ENCODE measurements at places on chromosomes 3 and 15.
A peak's percentile ranks its signal among the peaks of the same experiment; 100 is the strongest.

GRCh38 chr15:91146728-91147127 is 46.7 kb downstream of the SV2B start:
- DNase-seq = no peak

- no peak for DNase-seq
These were observed 429.4 kb downstream of the NTRK3 start for GRCh38 chr15:87827131-87827530.

DNA sequence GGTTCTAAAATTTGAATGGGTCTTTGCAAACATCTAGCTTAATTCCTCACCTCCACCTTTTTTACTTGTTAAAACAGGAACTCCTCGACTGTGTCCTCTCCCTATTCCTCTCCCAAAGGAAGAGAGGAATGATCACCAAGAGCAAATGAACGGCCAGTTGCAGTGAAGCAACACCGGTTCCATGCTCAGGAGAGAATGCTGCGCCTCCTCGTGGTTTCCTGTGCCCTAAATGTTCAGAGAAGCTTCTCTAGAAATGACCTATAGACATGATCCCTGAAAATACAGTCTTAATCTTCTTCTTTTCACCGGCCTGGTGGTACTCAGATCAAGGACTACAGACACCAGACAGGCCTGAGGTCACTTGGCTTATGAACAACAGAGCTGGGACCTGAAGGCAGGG is 65.1 kb upstream of the GUCA1C start:
- DNase-seq = no peak

- no peak for DNase-seq
These were observed 933.1 kb downstream of the NAALADL2 start for GRCh38 chr3:175792245-175792644.

DNA sequence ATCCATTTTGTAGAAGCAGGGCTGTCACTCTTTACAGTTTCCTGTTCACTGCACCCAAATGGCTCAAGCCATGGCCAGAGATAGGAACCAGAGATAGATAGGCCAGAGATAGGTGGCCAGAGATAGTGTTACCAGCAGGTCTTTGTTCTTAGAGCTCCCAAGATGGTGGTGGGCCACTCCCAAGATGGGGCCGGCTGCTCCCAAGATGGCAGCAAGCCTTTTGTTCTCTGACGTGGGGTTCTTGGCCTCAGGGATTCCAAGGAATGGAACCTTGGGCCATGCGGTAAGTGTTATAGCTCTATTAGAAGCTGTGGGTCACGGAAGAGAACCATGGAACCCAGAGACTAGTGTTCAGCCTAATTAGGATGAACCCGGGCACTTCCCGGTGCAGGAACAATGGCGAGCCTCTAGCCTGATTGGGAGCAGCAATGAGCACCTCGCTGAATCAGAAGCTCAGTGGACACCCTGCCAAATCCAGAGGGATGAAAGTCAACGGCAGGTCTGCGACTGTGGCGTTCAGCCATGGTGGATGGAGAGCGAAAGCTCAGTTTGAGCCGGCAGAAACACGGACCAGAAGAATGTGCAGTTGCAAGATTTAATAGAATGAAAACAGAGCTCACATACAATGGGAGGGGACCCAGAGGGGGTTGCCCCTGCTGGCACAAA is 45.0 kb upstream of the CD96 start:
- no peak for DNase-seq

- DNase-seq = no peak
These were observed 180.2 kb upstream of the NR2F2 start for GRCh38 chr15:96150254-96150653.

GRCh38 chr3:14297784-14298236 is 104.6 kb upstream of the SLC6A6 start:
- peak; percentile 75 for DNase-seq

- no peak for DNase-seq
These were observed 66.7 kb upstream of the NANOGP8 start for GRCh38 chr15:35151782-35152181.

DNA sequence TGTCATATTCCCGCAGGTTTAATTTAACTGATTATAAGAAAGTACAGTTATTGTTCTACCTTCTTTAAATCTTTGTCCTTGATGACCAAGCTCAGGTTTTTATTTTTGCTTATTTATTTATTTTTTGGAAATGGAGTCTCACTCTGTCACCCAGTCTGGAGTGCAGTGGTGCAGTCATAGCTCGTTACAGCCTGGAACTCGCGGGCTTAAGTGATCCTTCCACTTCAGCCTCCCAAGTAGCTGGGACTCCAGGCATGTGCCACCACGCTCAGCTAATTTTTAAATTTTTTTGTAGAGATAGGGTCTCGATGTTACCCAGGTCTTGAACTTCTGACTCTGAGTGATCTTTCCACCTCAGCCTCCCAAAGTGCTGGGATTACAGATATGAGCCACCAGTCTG is 8.9 kb downstream of the USP3 start:
- DNase-seq = no peak

DNA sequence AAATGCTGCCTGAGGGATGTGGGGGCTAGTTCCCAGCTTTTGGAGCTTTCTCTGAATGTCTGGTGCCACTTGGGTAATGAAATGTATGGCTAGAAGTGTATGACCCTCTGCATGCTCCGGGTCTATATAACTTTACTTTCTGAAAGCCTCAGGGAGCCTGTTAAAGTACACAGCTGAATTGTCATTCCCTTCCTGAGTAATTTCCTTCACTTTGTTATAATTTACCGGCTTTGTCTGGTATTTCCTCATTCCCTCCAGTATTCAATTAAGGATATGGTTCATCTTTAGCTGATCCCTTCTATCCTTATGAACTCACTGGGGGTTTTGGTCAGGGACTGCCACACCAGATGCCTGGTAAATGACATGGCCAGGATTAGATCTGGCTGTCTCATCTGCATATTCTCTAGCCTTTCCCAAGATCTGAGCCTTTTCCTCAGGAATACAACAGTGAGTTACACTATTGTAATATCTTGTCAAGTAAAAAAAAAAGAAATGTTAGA is 620.3 kb downstream of the ZPLD1 start:
- DNase-seq = no peak

DNA sequence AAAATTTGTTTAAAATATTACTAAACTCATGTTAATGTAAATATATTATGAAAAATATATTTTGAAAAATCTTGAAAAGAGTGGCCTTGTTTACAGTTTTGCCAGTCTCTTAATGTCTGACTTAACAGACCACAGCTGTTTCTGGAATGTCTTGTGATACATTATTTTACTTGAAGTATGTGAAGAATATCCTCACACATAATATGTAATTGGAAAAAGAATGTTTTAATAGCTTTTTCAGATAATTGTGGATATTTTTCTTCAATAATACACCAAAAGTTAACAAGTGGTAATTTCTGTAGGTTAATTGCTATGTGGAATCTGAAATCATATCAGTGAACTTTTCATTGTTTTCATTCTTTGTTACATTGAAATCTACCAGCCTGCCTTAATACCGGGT is 101.3 kb downstream of the UBE2E2 start:
- DNase-seq = no peak

DNA sequence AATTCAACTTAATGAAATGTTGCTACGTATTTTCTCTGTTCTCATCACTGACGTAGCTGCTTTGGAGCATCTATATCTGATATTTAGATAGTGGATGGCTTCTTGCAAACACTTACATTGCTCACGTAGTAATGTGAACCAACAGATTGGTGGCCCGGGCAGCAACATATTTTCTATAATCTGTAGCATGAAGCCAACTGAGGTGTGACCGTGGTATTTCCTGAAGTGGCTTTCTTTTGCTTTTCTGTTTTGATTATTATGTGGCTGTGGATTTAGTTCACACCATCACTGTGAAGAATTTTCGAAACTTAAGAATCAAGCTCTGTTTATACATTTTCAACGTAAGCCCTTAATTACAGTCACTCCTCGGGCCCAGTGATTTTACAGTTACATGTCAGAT is 288.5 kb downstream of the LPP start:
- no peak for DNase-seq

DNA sequence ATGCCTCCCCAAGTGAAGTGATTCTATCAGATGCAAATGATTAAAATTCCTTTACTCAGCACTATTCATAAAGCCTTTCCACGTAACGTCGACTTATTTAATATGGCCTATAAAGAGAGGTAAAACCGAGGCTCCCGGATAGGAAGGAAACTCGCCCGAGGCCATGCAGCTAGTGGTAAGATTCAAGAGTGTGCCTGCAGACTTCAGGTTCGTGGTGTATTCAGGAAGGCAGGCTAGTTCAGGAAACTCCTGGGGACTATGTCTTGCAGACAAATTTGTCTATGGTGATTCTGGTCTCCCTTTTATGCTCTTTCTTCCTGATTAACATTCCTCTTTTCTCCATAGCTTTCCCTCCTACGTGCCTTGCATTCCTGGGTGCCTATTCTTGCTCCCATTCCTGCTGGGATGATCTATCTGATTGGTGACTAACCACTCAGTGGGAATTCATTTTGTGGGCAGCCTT is 150.7 kb downstream of the SST start:
- DNase-seq = no peak

GRCh38 chr3:127167315-127168043 is 25.5 kb upstream of the PRR23E start:
- DNase-seq = no peak

DNA sequence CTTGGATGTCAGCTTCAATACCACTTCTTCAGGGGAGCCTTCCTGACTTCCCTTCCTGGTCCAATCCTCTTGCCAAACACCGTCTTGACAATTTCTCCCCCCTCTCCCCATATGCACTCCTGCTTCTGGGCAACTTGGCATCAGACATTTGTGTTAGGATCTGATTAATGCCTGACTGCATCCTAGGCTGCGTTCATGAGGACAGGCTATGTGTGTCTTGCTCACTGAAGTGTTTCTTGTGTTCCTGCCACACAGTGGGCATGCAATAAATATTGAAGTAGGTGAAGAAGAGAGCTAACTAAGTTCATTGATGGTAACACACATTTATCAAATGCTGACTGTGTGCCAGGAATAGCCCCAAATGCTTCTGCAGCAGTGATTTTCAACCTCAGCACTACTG is 36.4 kb upstream of the WNT5A start:
- DNase-seq = no peak

GRCh38 chr3:196996454-196997265 is 28.0 kb upstream of the PIGZ start:
- DNase-seq = peak; percentile 77

GRCh38 chr15:92654662-92655061 is 913 bp downstream of the FAM174B start:
- DNase-seq = no peak

GRCh38 chr15:68412218-68412617 is 19.7 kb downstream of the ITGA11 start:
- no peak for DNase-seq

- no peak for DNase-seq
These were observed 1.7 kb upstream of the RBP2 start for GRCh38 chr3:139477710-139478640.

DNA sequence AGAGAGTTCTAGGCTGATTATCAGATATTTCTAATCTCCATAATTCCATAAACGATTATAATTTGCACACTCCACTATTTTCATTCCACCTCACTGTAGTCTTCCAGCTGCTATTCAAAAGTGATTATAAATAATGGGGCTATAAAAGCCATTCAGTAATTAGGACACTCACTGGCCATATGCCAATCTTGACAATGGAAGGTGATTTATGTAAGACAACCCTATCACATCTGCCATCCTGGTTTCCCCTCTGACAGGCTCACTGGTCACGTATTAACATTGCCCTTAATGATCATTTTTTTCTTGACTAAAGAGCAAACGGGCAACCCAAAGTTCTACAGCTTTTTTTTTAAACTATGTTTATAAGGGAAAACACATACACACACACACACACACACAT is 402.4 kb downstream of the MAGI1 start:
- DNase-seq = no peak

- no peak for DNase-seq
These were observed 306.2 kb upstream of the DPPA4 start for GRCh38 chr3:109643590-109643989.

DNA sequence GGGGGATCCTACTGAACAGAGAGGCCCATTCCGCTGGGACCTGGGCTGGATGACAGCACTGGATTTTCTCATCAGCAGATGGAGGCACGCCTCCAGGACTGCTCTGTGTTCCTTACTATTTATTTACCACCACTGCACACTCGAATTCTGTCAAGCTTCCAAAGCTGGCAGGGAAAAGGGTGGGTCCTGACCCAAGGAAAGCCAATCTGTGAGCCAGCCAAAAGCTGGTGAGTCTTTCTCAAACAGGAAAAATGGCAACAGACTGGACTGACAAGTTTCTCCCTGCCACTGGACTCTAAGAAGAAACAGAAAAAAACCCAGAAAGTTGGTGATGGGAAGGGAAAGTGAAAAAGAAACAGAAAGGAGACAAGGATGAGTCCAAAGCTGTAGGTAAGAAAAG is 37.8 kb downstream of the CD47 start:
- peak; percentile 87 for DNase-seq

GRCh38 chr15:83320844-83321243 is 36.4 kb upstream of the BNC1 start:
- DNase-seq = no peak

DNA sequence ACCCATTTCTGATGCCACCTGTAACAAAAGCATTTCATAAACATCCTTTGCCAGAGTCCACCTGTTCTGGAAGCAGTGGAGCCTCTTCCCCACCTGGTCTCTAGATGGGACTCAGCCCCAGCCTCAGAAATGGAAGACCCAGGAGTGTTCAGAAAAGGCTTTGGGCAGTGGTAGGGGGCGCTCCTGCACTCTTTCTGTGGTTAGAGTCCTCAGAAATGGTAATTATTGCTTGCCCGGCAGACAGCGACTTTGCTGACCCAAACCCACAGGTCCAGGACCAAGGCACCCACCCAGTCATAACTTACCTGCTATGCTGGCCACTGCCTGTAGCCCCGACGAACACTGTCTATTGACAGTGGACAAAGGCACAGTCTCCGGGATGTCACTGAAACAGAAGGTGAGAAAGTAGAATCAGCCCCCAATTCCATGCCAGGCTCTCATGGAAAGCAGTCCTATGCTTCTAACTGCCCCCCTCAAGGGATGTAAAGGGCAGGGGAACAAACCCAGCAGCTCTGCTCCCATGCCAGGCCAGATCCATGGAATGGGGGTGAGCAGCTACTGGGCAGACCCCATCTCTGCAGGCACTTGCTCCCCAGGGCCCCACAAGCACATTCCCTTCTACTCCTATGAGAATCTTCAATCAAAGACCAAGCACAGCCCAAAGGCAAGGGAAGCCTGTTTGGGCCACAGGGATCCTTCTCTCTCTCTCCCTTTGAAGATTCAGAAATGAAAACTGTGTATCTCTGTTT is 5.1 kb downstream of the ACAA1 start:
- DNase-seq = no peak

GRCh38 chr15:42097018-42097417 is 2.7 kb upstream of the PLA2G4D start:
- no peak for DNase-seq

DNA sequence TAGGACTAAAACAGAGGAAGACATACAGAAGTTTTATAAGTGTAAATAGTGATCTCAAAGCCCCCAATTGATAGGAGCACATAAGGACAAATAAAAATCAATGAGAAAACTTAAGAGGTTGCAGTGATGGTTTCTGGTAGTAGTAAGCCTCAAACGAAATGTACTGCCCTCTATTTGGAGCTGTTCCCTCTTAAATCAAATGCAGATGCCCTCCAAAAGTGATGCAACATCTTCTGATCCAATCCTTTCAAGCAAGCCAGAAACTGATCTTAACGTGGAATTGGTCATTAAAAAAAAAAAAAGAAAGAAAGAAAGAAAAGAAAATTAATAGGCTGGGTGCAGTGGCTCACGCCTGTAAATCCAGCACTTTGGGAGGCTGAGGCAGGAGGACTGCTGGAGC is 259.3 kb downstream of the ZBTB20 start:
- no peak for DNase-seq

Measured in prostate gland (tissue), 2 donors.